Ureter (tissue), 1 donor: ENCODE measurements at places on chromosomes 5 and 9.

DNA sequence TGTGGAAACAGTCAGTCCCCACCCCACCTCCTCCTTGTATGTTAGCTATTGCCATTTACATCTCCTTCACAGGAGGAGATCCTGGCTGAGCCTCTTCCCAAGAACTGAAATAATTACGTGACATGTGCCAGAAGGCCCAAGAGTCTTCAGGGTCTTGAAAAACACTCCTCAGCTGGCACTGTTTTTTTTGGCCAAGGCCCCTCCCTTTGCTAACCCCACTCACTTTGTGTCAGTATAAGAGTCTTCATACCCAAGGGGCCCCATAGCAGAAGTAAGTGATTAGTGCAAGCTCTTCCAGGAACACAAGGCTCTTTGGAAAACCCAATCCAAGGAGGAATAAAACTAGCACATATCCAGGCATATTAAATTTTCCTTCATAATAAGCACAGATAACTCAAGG lies 5.7 kb upstream of the LARP1 start:
- DNase-seq: no peak

DNA sequence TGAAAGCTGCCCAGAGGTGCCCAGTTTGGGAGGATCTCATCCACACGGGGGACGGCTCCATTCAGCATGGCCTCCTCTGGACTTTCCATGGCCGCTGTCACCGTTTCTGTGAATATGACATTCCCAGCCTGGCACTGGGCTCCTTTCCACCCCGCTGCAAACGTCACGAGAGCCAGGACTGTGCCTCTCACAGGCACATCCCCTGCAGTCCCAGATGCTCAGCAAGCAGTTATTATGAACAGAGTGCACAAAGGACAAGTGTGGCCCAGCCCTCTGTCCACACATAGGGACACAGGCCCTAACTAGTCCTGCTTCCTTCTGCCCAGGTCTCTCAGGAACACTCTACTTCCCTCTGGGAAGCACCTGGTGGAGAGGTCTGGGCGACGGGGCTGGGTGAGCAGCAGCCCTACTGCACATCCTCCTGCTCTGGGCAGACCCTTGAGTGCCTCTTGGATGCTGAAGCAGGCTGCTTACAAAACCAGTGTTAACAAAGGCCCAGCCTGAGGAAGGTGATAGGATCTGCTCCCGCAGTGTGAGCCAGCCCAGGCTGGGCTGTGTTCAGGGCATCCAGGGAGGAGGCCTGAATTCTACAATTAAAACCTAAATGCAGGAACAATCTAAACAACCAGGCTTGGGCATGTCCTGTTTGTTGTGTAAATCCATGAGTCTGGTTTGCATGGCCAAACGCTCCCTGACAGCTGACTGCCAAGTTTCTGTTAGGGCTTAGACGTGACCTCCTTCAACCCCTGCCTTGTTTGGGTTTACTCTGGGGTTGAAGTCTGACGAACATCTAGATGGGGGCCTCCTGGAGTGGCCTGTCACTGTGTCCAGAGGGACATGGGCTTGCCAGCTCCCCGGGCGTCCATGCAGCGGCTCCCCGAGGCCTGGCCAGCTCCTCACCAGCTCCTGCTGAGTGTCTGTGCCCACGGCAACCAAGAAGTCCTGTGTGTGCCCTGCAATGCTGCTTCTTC lies 269.8 kb downstream of the GADD45G start:
- DNase-seq: peak; percentile 42

GRCh38 chr9:95551406-95551805 lies 34.6 kb upstream of the PTCH1 start:
- no peak for DNase-seq

GRCh38 chr9:11328326-11328725 lies 715.5 kb upstream of the PTPRD start:
- no peak for DNase-seq

DNA sequence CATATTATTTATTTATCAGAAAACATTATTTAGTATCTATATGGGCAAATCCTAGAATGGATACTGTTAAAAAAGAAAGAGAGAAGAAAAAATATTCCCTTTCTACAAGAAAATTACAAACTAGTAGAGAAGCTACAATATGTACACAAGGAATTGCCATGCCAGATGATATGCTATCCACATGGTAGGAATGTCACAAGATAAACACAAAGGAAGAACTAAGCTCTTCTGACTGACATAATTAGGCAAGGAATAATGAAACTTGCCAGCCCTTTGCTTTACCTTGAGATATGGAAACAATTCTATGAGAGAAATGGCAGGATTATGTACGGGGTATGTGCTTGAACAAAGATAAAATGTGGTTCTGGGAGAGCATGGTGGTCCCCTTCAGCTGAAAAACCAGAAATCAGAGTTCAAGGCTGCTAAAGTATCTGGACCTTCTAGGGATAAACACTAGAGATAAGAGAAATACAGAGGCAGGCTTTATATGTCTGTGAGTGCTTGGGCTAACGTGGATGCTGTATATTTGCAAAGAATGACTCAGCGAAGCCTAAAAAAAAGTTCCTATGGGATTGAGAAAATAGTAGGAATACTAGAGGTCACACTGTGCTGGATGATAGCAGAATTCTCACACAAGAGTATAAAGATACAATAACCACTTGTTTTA lies 451.6 kb downstream of the TLE1 start:
- DNase-seq: no peak

DNA sequence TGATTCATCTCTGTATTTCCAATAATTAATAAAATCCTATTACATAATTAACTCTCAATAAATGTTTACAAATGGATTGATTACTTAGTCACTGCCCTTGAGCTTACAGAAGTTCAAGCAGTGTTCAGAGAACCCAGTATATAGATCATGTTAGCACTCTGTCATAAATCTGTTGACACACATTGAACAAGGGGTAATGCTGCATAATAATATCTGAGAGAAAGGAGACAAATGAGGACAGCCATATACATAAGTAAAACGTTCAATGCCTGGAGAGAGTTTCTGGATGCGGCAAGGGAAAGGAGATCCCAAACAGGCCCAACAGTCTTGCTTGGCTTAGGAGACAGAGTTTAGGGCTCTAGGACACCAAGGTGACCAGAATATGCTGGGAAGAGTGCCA lies 270.2 kb downstream of the FBXL17 start:
- DNase-seq: no peak

DNA sequence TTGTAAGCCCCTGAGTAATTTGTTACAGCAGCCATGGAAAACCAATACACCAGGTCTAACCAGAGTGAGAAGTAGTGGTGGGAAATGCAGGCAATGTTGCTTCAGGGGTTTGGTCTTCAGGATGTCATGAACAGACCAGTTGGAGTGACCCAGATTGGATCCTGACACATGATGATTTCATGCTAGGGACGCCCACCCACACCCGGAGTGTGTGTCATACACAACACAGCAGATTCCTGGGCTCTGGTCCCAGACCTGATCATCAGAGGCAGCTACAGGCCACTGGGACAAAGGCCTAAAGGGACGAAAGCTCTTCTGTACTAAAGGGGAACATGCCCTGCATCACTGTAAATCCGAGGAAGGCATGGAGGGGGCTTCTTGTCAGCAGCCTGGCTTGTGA lies 194.2 kb downstream of the NSG2 start:
- no peak for DNase-seq

DNA sequence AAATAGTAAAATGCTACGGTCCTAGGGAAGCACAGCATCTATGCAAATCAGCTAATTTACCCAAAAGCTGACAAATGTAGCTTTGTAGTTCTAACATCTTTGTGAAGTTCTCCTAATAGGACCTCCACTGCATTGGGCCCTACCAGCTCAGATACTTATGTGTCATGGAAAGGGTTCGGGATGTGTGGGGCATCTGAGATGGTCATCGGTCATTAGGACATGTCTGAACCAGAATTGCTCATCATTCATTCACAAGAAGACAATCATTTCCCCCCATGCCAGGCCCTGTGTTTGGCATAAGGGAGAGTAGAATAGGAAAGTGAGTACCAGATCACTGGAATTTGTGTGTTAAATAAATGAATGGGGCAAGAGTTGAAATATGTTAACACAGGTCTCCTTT lies 35.7 kb downstream of the PWWP2A start:
- no peak for DNase-seq

DNA sequence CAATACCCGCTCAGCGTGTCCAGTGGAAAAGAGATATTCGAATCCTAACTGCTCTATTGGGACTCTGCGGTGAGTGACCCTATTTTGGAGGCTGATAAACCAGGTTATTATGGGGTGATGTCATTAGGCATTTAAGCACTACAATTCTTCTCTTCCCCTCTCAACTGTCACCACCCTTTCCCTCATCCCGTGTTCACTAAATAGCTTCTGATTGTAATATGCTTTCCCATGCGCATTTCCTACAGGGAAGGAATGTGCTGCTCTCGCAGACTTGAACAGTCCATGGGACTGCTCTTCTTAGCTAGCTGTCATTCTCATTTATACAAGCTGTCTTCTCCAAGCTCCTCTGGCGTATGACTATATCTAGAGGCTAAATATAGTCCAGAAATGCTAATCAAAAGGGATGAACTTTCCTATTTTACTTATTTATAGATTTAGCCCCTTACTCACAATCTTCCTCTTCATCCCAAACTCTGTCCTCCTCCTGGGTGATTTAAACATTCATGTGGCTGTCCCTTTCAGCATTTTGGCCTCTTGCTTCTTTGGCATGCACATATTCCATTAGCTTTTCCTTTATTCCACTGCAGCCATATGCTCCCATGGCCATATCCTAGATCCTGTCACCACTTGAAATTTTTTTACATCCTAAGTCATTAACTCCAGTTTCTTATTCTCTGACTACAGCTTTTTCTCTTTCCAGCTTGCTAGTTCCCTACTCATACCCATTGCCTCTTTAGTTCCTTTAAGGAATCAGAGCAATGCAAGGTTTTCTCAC lies 39.6 kb upstream of the CSNK1G3 start:
- no peak for DNase-seq

- DNase-seq: no peak
Observed at GRCh38 chr9:102652471-102652870, 342.7 kb upstream of the CYLC2 start.

DNA sequence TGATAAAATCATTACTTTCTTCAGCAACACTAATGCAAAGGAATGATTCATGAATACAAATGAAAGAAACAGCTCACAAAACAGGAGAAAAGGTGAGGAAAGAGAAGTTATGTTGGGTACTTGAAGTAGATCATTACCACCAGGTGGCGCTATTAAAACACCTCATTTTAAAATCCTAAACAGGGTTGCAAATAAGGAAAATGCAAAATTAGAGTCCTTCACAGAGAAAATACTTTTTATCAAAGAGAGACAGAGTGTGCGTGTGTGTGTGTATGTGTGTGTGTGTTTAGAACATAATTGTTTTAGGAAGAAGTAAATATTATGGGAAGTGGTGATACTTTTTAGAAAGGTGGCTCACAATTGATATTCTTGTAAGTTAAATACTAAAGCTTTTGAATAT lies 49.5 kb upstream of the CD180 start:
- no peak for DNase-seq
